ENCODE measurements at places on chromosomes 5 and 9. TPM values are rescaled to one million over a fixed set of nuclear protein-coding genes. Genes with fewer than 3 reads are reported as not detected.

The CLPTM1L gene
- 269 TPM for total RNA-seq

The SERF1A gene
- 11.4 TPM for total RNA-seq

The SPAAR gene
- 14.3 TPM for total RNA-seq

The FBP1 gene
- total RNA-seq: 6.8 TPM

The NIPAL4 gene
- total RNA-seq: not detected

The TMEM171 gene
- total RNA-seq: 12.3 TPM

The NUP155 gene
- total RNA-seq: 54.6 TPM

The SPINK5 gene
- not detected for total RNA-seq

The CBY3 gene
- not detected for total RNA-seq

The MFAP3 gene
- 145 TPM for total RNA-seq

The PCDHB7 gene
- under 0.01 TPM for total RNA-seq
